ENCODE measurements at places on chromosomes 2 and 18.
A peak's percentile ranks its signal among the peaks of the same experiment; 100 is the strongest.

DNA sequence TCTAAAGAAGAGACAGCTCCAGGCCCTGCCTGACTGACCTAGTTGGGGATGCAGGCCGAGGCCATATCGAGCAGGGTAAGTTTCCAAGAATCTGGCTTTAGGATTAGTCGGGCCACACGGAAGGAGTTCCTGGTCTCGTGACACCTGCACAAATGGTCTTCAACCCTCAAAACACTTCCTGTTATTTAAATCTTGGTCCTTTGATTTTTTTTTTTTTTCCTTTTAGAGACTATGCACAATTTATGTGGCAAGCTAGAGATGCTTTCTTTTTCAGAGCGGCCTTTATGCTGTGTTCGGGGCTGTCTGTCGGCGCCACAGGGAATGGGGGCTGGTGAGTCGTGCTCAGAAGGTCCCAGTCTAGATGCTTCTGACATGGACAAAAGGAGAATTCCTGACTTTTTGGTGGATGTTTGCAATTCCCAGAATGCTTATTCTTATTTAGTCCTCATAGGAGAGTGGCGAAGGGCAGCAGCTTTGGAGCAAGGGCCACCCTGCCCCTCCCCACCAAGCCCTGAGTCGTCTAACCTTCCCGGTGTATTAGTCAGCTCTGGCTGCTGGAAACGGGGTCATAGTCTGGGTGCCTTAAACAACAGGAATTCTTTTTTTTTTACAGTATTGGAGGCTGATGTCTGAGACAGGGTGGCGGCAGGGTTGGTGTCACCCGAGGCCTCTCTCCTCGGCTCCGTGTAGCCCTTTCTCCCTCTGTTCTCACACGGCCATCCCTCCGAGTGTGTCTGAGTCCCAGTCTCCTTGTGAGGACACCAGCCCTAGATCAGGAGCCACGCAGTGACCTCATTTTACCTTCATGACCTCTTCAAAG is 27.4 kb downstream of the HPCAL1 start:
- DNase-seq: peak; percentile 20

DNA sequence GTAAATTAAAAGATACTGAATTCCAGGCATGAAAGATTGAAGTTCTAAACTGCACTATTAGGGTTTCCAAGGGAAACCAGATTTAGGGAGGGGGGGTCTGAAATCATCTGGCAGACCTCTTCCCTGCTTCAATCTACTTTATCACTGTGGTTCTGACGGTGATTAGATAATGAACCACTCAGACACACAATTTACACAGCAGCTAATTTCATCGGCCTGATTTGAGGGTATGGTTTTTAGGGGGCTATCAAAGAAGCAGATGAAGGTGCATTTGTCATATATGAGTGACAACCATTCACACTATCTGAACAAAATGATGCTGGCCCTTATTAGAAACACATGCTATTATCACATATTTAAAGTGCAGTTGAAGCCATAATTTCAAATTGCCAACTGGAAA is 106.0 kb downstream of the OLA1 start:
- no peak for DNase-seq

GRCh38 chr2:1488181-1488671 is 75.0 kb downstream of the TPO start:
- no peak for DNase-seq

- DNase-seq: no peak
Observed at GRCh38 chr18:25164848-25165811, 186.8 kb downstream of the ZNF521 start.

- no peak for DNase-seq
Observed at GRCh38 chr18:24189007-24189528, 50.2 kb downstream of the CABYR start.

- DNase-seq: no peak
Observed at GRCh38 chr2:200050921-200051610, 95.7 kb downstream of the MAIP1 start.

GRCh38 chr2:47360927-47361326 is 42.0 kb upstream of the MSH2 start:
- peak; percentile 94 for DNase-seq

- no peak for DNase-seq
Observed at GRCh38 chr2:134934641-134935040, 16.0 kb downstream of the CCNT2 start.

GRCh38 chr2:71323386-71323785 is 8.2 kb upstream of the ZNF638 start:
- DNase-seq: no peak

DNA sequence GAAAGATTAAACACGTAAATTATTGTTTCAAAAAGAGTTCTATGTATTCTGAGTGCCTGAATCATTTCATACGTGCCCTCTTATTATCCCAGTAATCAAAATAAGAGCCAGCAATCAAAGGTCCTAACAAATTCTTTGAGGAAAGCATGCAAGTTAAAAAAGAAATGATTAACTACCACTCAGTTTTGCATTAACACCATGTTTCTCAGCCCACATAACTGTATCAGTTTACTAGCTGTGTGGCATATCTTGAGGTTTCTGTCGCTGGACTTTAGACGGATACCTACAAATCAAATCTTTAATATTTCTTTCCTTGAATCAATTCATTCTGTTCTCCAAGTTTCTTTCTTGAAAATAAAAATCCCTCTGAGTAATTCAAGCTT is 668.9 kb upstream of the CHAC2 start:
- DNase-seq: no peak

DNA sequence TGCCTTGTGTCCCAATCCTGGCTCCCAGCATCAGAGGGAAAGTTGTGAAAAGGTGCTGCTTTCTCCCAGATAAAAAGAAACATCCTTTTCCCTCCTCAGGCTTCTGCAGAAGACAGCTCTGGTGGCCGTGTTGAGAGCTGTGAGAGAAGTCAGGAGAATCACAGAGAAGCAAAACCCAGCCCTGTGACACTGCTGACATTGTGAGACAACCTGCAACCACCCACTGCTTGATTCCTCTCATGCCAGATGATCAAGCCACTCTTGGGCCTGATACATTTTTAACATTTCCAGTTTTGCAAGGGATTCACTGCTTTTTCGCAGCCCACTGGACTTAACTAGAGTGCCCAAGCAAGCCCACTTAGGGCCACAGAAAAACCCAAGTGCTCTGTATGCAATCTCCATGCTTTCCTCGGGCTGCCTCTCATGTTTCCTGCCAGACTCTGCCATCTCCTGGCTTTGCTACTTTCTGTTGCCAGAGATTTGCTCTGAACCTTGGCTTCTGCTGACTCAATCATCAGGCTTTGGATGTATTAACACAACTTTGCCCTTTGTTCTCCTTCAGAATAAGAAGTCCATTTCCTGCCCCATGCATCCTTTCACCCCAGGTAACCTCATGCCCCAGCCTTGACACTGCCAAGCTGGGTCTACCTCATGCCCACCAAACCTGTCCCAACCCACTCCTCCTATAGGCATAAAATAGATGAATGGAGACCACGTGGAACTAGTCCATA is 24.9 kb upstream of the TTR start:
- no peak for DNase-seq

DNA sequence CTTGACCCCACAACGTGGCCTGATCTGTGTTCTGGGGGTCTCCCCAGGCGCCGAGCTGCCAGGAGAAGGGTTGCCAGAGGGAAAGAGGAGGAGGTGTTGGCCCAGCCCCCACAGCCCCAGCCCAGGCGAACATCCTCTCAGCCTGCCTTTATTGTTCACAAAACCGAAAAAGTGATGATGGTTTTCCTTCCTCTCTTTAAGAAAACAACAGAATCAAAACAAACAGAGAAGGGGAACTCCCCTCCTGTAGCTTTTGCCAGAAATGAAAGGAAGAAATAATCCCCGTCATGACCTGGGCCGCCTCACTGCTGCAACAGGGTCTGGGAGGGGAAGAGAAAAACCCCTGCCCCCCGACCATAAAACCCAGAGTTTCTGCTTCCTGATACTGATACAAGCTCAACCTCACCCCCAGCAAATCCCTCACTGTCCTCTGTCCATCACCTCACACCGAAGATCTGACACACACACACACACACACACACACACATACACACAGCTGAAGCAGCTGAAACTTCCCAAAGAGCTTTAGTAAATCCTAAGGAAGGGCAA is 52.0 kb downstream of the ZFP36L2 start:
- DNase-seq: no peak

GRCh38 chr2:43194121-43194869 is 32.1 kb downstream of the ZFP36L2 start:
- no peak for DNase-seq

- DNase-seq: no peak
Observed at GRCh38 chr2:173676647-173677046, 288.5 kb downstream of the SP3 start.
